Stimulated activated CD8-positive, alpha-beta memory T cell treated with anti-CD3 and anti-CD28 coated beads, Interleukin-15, amount 100 ng/mL, for 1 hour (primary cell): ENCODE measurements at places on chromosomes 16 and 17.

DNA sequence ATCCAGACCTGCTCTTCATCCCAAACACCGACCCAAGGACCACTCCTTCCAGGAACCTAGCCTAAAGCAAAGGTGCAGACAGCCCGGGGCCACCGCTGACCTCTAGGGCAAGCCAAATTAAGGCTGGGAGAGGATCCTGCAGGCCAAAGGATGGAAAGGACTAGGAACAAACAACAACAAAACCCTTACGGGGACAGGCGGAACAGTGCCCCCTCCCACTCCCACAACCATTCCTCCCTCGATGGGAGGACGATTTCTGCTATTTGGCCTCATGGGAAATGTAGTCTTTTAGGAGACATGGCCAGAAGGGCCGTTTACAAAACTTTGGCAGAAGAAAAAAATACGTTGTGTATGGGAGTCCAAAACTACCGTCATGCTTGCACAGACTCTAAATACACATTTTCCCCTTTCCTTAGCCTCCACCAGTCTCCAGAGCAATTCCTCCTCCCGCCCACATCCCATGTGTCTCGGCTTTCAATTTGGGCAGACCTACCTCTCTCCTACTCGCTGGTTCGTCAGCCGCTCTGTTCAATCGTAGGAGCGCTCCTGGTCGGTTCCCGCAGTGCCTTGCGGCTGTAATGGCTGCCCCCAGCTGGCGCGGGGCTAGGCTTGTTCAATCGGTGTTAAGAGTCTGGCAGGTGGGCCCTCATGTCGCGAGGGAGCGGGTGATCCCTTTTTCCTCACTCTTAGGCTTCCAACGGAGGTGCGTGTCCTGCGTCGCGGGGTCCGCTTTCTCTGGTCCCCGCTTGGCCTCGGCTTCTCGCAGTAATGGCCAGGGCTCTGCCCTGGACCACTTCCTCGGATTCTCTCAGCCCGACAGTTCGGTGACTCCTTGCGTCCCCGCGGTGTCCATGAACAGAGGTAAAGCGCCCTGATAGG, at the start of gene ERAL1:
Gene ERAL1 (plus strand): TSS at position 560 of the 879 bp plus-strand sequence. CDS start 19 bp downstream, at position 579.
- DNase-seq = peak; percentile 57

DNA sequence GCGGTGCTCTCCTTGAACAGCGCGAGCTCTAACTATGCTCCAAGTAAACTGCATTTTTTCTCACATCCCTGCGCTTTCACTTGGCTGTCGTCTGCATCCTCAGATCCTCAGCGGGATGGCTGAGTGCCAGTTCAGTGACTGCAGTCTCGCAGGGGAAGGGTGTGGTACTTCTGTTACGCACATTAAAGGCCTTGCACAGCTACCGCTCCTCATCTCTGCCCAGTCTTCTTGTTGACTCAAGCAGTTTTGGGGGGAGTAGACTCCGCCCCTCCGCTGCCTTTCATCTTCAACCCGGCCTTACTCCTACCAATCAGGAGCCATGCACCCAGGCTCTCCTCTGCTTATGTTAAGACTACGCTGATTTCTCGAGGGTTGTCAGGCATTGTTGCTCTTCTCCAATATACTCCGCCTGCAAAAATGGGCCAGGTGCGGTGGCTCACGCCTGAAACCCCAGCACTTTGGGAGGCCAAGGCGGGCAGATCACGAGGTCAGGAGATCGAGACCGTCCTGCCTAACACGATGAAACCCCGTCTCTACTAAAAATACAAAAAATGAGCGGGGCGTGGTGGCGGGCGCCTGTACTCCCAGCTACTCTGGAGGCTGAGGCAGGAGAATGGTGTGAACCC, 10.0 kb downstream of the ATP5PD start:
- DNase-seq = peak; percentile 67

DNA sequence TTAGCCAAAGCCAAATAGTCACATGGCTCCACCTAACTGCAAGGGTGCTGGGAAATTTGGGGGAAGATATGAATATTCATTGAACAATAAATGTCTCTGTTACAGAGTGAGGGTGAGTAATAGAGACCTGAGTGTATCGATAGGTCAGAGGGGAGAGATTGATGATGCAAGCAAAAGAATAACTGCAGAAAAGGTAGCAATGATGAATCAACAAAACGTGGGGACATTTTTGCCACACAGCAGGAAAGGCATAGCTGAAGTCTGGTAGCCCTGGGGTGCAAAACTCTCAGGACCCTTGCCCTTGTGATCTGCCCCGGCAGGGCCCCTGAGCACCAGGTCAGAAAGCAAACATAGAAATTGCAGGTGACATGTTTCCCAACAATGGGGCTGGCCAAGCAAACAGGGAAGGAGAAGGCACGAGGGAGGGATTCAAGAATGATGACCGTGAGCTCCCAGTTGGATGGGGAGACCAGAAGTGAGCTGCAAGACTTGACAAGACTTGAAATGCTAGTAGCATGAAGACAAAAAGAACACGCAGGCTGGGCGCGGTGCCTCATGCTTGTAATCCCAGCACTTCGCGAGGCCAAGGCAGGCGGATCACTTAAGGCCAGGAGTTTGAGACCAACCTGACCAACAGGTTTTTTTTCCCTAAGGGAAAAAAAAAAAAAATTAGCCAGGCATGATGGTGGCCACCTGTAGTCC, 12.7 kb upstream of the HERPUD1 start:
- DNase-seq = no peak

GRCh38 chr17:36849871-36850348, 87.4 kb upstream of the LHX1 start:
- DNase-seq = no peak

- DNase-seq = no peak
Observed at GRCh38 chr17:18916816-18917500, 35.0 kb upstream of the SLC5A10 start.
